ENCODE measurements at places on chromosomes 5 and 9.
A peak's percentile ranks its signal among the peaks of the same experiment; 100 is the strongest.

DNA sequence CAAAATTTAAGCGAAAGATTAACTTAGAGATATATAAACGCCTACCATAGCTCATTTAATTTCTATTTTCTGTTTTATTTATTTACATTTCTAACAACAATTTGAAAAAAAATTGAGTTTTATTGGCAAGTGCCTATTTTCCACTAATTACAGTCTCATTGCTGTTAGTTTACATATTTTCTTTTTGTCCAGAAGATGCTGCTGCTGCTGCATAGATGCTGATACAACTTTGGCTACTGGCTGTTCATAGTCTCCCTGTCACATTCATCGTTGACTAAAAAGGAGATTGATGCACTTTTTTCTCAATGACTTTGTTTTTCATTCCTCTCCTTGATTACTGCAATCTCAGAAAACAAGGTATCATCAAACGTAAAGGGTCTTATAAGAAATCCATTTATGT is 235.4 kb downstream of the CDH9 start:
- no peak for DNase-seq

DNA sequence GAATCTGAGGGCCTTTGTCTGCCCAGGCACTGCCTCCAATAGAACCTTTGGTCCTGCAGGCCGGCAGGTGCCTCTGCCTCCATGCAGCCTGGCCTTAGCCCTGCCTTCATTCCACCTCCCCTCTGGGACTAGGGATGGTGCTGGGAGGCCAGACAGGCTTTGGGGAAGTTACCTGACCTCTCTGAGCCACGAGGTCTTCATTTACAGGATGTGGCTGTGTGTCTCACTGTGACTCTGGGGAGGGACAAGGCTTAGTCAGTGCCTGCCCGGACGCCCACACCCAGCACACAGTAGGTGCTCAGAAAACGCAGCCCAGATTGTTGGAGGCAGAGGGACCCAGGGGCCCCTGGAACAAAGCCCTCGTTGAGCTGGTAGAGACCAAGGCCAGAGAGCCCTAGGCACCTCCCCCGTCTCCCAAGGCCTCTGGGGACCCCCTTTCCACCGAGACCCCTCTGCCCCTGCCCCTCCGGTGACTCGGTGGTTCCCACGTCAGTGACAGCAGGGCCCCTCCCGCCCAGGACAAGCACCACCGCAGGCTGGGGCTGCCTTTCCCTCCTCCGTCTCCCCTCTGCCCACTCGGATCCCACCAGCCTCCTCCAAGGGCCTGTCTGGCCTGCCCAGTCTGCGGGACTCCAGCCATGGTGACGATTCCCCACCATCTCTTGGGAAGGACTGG is 46.9 kb upstream of the EGFL7 start:
- no peak for DNase-seq

DNA sequence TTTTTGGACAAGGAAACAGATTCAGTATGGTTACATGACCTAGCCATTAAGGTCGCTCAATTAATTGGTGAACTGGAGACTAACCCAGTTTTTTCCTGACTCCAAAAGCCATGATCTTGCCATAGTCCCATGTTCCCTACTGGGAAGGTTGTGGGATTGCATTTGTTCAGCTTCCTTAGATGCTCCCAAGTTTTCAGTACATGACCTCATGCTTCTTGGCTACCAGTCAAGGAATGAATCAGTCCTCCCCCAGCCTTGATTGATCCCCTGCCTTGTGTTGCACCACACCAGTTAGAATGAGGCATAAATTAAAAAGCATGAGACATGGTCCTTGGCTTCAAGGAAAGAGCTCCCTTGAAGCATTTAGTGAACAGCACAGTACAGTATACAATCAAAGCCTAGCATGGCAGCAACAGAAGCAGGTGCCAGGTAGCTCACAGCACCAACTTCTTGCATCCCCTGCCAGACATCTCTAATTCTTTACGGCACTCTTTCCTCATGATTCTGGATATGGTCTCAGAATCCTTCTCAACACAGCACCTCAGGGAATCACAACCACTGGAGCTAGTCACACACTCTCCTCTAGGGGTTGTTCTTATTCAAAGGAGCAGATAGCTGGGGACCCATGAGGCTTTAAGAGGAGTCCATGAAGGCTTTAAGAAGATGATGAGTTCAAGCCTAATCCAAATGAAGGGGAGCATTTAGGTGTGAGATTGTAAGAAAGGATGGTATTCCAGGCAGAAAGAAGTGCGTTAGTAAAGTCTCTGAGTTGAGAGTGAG is 295.5 kb upstream of the CLINT1 start:
- no peak for DNase-seq

GRCh38 chr5:158020555-158021418 is 161.8 kb upstream of the CLINT1 start:
- DNase-seq = no peak

DNA sequence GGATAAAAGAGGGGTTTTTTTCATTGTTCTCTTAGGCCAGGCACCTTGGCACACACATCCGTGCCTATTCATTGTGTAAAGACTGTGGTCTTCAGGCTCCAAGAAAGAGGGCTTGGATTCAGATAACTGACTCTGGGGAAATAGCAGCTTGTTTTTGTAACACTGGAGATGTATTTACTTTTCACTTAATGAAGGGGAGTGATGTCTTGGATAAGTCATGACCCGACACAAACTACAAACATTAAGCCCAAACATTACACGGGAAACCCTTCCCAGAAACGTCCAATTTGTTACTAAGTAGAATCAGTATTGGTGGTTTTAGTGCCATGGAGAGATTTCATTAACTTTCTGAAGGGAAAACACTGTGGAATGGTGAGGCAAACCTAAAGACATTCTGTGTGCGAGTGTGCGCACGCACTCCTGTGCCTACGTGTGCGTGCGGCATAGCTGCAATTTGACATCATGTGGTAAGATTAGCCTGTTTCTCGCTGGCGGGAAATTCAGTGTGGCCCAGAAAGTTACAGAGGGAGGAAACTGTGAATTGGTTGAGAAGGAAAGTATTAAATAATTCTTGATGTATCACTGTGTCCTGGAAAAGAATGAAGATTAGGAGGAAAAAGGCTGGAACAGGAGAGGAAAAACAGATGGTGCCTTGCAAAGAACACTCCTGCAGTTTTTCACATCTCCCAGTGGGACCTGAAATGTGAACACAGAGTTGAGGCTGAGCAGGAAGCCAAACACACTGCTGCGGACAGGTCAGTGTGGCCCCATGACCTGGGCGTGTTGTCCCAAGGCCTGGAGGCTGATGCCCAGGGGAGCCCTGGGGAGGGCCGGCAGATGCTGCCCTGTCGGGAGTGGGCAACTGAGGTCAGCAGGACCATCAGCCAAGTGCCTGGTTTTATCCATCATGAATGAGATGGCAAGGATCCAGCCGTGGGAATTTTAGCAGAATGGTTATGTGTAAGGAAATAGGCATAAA is 108.5 kb downstream of the GAS1 start:
- no peak for DNase-seq

DNA sequence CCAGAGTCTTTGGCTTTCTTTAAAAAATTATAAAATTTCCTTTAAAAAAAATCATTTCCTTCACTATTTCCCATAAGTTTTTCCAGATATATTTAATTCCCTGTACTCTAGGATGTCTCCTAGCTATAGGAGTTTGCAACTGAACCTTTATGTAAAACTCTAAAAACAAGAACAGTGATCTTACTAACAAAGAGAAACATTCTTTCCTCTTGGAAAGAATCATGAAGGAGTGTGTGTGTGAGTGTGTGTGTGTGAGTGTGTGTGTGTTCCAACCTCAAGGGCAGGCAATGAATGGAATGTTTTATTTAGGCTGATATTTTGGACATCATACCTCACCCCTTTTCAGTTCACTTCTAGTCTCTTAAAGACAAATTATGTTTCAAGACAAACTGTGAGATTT is 309.2 kb downstream of the CEMIP2 start:
- no peak for DNase-seq

DNA sequence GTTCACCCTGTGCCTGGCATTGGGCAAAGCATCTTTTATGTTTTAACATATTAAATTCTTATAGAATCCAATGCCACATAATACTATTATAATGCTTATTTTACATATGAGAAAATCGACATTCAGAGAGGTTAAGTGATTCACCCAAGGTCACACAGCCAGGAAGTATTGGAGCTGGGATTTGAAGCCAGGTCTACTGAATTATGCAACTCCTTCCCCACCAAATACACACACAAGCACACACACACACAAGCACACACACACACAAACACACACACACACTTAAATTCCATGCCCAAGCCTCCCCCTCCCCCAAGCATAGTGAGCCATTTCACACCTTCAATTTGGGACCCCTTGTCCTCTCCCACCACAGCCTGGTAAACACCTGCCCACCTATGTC is 37.4 kb downstream of the UBE2QL1 start:
- no peak for DNase-seq

- DNase-seq = no peak
Measured at GRCh38 chr9:89309166-89309565, 1.8 kb upstream of the CKS2 start.

DNA sequence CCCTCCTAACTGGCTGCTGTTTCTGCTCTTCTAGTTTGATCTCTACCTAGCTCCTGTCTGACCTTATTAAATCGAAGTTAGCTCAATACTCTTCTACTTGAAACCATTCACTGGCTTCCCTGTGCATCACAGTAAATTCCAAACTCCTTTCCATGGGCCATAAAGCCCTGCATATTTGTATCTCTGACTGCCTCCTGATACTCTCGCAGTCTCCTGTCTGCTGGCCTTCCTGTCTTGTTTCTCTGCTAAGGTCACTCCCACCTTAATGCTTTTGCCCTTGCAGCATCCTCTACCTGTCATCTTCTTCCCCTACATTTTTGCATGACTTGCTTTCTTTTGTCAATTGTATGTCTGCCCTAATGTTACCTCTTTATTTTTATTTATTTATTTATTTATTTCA is 44.8 kb downstream of the SNCAIP start:
- no peak for DNase-seq

GRCh38 chr9:131264231-131264630 is 12.1 kb downstream of the FAM78A start:
- peak; percentile 74 for DNase-seq

GRCh38 chr9:76902395-76902794 is 3.5 kb downstream of the PRUNE2 start:
- no peak for DNase-seq

DNA sequence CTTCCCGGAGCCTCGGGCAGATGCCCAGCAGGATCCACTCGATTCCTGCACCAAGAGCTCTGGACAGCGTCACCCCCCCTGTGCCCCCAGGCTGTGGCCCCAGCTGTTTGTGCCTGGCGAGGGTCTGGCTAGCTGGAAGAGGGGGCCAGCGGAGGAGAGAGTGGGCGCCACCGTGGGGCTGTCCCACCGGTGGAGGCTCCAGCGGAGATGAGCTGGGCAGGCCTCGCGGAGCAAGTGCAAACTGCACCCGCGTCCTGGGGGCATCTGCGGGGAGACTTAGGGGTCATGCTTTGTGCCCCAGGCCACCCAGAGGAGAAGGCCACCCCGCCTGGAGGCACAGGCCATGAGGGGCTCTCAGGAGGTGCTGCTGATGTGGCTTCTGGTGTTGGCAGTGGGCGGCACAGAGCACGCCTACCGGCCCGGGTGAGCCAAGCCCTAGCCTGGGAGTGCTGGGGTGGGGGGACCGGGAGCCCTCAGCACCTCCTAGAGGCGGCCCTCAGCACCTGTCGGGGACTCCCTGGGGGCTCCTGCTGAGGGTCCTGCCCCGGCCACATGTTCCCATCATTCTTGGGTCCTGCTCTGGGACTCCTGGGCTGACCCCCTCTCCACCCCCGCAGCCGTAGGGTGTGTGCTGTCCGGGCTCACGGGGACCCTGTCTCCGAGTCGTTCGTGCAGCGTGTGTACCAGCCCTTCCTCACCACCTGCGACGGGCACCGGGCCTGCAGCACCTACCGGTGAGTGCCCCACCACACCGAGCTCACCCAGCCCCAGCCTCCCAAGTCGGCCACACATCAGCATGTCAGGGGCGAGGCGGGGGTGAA is 5.4 kb downstream of the EGFL7 start:
- DNase-seq = no peak

GRCh38 chr9:30713243-30713642 is 1671.2 kb upstream of the ACO1 start:
- no peak for DNase-seq

- no peak for DNase-seq
Measured at GRCh38 chr5:165981671-165982070, 2309.8 kb upstream of the WWC1 start.

DNA sequence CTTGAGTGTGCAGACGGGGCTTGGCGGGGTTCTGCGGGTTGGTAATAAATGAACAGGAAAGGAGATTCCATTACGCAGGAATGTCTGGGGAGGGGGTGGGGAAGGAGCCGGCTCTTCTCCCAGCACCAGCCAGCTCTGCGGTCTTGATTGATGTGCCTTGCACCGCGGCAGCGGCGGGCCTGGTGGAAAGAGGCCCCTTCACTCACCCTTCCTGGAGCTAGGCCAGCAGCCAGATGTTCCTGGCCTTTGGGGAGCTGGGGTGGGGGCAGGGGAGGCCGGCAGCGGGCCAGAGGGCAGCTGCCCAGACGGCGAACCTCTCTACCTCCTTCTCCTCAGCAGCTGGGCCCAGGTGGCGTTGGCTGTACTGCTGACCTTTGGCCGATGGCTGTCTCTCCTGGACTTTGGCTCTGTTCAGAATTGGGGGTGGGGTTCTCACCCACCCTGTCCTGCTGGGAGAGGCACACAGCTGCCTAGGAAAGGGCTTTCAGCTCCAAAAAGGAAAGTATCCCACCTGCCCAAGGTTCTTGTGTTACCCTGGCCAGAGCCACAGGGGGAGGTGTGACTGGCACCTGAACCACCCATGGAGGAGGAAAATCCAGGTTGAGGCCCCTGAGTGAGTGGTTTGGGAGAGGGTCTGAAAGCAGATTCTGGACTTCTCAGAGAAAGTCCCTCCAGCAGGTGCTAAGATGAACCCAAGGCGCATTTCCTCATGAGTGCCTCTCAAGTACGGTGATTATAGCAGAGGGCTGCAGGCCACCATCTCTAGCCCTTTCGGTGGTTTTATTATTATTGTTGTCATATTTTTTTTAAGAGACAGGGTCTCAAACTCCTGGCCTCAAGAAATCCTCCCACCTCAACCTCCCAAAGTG is 58.0 kb upstream of the SYNPO start:
- DNase-seq = peak; percentile 41

- DNase-seq = no peak
Measured at GRCh38 chr9:32704343-32704742, 68.9 kb upstream of the TAF1L start.
